ENCODE measurements at places on chromosomes 5 and 9.

DNA sequence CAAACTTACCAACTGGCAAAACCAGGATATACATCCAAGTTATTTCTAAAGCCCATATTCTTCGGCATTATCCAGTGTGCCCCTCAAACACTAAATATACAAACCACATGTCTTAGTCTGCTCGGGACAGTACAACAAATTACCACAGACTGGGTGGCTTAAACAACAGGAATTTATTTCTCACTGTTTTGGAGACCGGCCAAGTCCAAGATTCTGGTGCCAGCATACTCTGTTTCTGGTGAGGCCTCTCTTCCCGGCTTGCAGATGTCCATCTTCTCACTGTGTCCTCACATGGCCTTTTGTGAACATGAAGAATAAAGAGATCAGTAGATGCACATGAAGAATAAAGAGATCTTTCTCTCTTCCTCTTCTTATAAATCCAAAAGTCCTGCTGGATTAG is 12.9 kb upstream of the SLCO6A1 start:
- no peak for DNase-seq

GRCh38 chr5:57439601-57440000 is 43.0 kb downstream of the ACTBL2 start:
- DNase-seq, result no peak

DNA sequence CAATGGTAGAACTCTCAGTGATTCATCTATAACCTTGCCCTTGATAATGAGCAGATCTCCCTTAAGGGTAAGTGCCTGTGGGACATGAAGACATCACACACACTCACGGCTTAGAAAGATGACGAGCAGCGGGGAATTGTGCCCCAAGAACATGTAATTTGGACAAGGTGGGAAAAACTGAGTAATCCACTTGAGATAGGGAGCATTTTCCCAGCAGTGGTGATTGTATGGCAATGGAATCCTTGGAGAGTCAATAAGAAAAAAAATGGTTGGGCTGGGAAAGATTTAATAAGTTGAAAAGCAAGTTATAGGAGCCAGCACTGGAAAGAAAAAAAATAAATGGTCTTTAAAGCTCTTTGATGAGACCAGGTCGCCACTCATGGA is 193.1 kb downstream of the GLIS3 start:
- DNase-seq, result no peak

DNA sequence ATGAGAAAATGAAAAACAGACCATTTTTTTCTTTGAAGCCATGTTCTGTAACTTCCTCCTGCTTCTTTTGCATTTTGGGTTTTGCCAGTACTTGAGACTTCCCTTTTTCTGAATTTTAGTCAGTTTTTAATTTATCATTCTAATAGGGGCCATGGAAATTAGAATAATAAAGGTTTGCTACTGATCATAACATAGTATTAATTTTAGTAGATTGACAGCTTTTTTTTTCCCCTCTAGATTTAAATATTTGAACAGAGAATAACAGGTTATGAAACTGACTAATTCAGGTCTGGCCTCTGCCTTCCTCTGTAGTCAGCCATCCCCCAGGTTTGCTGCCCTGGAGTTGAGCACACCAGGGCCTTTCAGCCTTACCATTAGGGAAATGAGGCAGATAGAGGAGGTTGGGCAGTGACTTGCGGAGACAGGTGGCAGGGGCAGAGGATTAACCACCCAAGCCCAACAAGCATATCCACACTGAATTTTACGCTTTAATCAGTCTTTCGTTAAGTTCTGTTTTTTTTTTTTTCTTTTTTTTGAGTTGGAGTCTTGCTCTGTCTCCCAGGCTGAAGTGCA is 80.1 kb upstream of the TNFAIP8 start:
- no peak for DNase-seq

GRCh38 chr5:177162379-177162778 is 28.8 kb downstream of the NSD1 start:
- DNase-seq, result no peak

Data from stimulated activated CD8-positive, alpha-beta memory T cell treated with anti-CD3 and anti-CD28 coated beads, Interleukin-15, amount 100 ng/mL, for 1 hour (primary cell).